ENCODE measurements at places on chromosomes 6 and 20.

DNA sequence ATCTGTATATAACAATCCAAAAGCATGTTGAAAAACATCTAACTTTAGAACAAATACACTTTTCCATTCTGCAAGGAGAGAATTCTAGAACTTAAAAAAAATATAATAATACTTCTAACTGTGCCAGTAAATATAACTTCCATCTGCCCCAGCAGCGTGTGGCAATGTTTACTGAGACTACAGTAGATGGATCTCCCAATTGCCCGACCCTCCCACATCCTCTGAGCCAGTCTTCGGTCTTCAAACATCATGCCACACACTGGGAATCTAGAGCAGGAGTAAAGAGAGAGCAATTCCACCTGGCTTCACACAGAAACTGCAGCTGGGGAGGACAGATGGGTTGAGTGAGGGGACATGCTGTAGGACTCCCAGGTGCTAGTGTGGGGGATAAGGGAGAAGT, 121.3 kb upstream of the NHSL1 start:
- DNase-seq, result no peak

- DNase-seq, result peak; percentile 47
Observed at GRCh38 chr20:62587757-62588402, 54.4 kb upstream of the SLCO4A1 start.

DNA sequence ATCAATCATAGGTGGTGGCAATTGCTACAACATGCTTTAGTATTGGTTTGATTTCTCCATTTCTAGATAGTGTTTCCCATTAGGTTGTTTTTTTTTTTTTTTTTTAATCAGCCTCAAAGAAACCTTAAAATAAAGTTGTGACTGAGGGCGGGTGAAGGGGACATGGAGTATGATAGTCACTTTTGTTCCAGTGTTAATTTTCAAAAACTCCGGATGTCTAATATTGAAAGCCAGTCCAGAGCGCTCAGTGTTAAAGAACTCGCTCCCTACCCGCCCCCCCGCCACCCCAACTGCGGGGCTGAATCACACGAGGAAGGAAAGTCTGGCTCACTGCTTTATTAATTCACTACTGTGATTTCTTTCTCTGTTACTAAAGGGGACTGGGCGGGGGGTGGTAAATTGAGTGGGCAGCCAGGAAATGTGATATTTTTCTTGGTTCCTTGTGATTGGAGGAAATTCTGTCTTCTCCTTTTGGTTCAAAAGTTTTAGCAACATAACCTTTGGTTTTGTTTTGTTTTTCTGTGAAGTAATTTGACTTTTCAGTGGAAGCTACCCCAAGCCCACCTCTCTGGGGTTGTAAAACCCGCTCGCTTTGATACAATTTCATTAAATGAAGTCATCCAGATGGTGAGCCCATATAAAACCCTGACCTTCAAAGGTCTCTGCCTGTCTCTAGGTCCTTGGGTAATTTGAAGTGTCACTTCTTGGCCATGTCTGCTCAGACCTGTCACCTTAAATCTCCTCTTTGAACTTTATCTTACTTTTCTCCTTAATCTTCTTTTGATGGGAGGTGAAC, 38.0 kb downstream of the TNFAIP3 start:
- no peak for DNase-seq

- DNase-seq, result no peak
Observed at GRCh38 chr6:169589293-169589692, 112.5 kb downstream of the WDR27 start.

DNA sequence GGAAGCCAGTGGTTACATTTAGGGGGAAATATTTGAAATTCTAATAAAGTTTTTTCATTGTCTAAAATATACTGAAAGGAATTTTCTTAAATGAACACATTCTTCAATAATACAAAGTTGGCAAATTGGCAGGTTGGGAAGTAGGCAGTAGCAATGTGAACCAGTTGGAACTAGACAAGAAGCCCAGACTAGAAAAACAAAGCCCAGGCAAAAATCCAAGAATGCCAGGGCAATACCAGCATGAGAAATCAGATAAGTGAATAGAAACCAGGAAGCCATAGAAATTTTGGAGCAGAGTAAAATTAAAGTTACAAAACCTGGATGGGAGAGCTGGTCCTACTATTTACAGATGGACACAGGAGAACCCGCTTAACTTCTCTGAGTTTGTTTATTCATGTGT, 52.2 kb downstream of the TPBG start:
- DNase-seq, result no peak
